ENCODE measurements at places on chromosomes 3 and 15.

GRCh38 chr3:195758721-195759353 lies 38.1 kb downstream of the MUC20 start:
- DNase-seq, result no peak

- DNase-seq, result no peak
Observed at GRCh38 chr3:170413291-170413690, 5.4 kb upstream of the CLDN11 start.

- no peak for DNase-seq
Observed at GRCh38 chr3:50275996-50276761, 2.7 kb upstream of the LSMEM2 start.

DNA sequence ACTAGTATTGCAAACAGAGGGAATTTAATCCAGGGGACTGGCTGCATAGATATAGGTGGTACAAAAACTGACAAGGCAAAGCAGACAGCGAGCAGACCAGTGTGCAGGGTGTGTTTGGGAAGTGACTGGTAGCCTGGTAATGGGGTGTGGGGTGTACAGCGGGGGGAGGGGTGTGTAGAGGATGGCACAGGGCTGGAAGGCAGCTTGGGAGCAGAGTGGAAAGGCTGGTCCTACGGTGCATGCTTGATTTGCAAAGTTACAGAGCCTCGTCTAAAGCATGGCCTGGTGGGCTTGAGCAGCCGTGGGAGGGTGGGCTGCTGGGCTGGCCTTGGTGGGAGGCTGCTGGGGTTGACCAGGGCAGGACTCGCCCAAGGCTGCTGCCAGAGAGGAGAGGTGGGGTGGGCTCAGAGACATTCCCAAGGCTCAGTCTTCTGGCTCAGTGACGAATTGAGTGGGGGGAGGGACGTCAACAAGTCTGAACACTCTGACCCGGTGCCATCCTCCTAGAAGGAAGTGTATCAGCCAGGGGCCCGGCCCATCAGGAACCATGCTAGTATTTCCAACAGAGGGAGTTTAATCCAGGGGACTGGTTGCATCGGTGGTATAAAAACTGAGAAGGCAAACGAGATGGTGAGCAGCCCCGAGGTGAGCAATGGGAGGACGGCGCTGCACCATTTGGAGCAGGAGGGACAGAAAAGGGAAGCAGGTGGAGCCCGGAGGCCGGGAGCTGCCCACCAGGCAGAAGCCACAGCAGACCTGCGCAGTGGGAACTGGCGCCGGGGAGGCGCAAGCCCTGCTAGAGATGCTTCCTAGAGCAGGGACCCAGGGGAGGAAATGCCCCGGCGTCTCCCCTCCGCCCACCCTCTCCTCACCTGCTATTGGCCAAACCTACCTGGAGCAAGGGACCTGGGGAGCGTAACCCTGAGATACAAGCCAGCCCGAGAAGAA lies 29.2 kb downstream of the CPN2 start:
- peak; percentile 78 for DNase-seq

- no peak for DNase-seq
Observed at GRCh38 chr15:51263726-51264125, 74.7 kb downstream of the CYP19A1 start.

- no peak for DNase-seq
Observed at GRCh38 chr3:46922871-46923558, 45.5 kb downstream of the PTH1R start.

DNA sequence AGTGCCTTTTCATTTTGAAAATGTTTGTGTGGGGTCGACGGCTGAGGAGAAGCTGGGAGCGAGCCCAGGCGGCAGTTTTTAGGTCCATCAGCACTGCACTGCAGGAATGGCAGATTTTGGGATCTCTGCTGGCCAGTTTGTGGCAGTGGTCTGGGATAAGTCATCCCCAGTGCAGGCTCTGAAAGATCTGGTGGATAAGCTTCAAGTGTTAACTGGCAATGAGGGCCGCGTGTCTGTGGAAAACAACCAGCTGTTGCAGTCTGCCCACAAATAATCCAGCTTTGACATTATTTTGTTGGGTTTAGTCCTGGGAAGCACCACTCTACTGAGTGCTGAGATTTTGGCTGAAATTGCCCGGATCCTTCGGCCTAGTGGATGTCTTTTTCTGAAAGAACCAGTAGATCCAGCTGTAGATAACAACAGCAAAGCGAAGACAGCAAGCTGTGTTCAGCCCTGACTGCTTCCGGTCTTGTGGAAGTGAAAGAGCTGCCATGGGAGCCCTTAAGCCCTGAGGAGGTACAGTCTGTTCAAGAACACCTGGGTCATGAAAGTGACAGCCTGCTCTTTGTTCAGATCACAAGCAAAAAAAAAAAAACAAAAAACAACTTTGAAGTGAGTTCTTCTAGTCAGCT lies 13.1 kb upstream of the ANP32A start:
- no peak for DNase-seq

- no peak for DNase-seq
Observed at GRCh38 chr15:74062671-74063070, 19.7 kb downstream of the GOLGA6A start.
